CD4-positive, alpha-beta T cell treated with Interleukin-1 beta for 1 hour (primary cell): ENCODE measurements at places on chromosomes 7 and 10.

GRCh38 chr10:132904181-132904813 lies 38.1 kb downstream of the CFAP46 start:
- peak; percentile 10 for DNase-seq

- DNase-seq: peak; percentile 0
Observed at GRCh38 chr7:173209-173918, 19.0 kb upstream of the FAM20C start.

DNA sequence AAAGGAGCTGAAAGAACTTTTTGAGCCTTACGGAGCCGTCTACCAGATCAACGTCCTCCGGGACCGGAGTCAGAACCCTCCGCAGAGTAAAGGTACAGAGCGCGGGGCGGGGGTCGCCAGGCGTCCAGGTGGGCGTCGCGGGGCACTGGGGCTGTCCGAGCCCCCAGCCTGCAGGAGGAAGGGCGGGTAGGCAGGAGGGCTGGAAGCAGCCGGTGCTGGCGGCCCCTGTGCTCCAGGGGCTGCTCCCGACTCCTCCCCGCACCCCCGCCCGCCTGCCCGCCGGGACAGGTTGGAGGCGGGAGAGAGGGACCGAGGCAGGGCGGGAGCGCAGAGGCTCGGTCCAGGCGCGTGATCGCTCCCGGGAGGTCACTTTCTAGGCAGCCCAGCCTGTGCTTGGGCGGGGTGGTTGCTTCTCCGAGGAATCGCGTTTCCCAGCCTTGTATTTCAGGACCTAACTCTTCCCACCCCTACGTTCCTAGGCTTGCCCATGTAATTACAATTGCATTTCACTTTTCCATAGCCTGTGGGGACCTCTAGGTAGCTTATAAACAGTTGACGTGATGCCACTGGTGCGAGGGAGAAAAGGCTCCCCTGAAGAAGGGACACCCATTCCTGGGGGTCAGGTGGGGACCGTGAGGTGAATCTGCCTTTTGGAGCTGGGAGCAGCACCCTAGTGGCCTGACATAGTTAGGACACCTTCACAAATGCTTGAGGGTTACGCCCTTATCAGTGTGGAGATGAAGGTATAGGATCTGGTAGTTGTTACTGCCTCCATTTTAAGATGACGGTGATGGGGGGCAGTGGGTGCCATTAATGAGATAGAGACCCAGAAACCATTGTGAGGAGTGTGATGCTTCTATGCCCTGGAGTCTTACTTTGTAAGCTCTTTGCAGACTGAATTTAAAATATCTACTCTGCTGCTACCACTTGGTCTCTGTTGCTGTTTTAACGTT lies 148.2 kb downstream of the CELF2 start:
- DNase-seq: peak; percentile 87

DNA sequence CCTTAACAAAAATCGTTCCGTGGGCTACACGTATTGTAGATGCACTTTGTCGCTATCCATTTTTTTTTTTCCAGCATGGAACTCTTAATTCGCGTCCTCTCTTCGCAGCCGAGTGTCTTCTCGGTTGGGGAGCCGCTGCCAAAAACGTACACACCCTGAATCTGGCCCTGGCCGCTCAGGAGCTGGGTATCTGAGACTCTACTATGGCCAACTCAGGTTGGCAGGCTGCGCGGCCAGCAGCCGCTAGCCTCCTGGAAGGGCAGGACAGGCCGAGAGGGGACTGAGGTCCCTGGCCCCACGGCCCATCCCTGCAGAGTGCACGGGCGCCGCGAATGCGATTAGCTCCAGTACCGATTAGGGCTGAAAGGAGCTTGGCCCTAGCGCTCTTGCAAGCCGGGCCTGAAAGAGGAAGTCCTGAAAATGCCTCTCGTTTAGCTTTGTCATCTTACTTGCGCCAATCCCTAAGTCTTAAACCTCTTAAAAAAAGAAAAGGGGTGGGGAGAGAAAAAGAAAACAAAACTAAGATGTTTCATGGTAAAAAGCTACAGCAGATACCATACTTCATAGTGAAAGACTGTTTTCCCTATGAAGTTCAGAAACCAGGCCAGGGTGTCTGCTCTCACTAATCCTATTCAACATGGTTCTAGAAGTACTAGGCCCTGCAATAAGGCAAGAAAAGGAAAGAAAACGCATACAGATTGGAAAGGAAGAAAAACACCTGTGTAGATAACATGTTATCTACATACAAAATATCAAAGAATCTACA lies 113.2 kb upstream of the RHEB start:
- peak; percentile 68 for DNase-seq

DNA sequence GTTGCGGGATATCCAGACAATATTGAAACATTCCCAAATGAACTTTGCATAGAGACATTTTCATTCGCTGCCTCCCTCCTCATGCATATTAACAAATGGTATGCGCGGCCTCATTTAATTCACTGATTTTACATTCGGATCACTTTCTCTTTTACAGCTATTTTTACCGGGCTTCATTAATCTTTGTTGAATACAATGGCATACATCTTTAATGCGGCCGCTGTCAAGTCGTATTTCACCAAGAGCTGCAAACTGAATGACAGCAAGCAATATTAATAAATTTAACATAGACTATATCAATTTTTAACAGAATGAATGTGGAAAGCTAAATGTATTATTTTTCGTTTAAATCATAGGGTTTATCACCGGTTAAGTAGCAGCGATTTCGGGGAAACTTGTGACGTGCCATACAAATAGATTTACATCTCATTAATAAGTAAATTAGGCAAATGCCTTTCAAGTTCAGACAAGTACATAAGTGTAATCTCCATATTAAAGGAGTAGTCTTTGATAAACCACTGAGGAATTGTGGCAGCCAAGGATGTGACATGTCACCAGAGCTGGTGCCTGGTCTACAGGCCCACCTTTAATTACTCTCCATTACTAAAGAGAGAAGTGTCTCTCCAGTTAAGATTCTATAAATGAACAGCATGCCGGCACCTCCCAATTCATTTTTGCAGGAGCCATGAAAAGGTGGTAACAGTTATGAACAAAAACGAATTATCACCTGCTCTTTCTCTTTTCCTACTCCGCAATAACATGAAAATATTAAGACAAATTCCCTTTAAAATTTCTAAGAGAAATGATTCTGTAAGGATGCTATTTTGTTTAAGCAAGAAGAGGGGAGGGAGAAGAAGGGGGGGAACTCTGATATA lies 568.9 kb upstream of the MKI67 start:
- no peak for DNase-seq

DNA sequence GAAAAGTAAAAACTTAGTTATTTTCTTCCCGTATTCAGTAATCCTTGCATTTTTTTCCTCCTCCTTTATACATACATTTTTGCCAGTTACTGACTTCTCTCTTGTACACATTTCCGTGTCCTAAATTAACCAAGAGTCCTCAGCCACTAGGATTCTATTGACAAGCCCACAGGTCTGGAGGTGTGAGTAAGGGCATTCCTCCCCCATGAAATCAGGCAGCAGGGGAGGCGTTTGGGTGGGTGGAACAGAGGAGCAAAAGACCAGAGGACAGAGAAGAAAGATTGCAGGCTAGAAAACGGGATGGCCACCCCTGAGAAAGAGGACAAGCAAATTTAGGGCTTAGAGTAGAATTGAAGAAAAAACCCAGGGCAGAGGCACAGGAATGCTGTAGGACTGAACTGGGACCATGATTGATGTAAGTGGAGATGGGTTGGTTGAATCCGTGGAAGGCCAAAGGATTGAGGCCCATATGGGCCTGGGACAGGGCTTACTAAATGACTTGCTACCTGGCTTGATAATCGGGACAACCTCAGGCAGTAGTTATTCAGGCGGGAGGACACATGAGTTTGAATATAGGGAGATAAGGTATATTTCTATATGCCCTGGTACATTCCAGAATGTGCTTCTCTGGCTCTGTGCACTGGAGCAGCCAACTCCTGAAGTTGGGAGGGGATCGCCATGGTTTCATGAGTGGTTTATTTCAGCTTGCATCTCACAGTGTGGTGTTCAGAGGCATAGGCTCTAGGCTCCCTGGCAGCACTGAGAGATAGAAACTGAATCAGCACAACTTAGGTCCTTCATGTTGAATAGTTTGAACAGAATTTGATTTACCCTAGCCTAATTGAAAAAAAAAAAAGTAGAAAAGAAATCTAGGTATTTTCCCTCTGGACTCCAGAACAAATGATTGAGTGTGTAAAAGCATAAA lies 28.0 kb downstream of the IKZF1 start:
- no peak for DNase-seq

GRCh38 chr7:48139459-48139858 lies 31.8 kb upstream of the ABCA13 start:
- DNase-seq: no peak

GRCh38 chr7:106111655-106112117 lies 426 bp downstream of the SYPL1 start:
- DNase-seq: peak; percentile 48

DNA sequence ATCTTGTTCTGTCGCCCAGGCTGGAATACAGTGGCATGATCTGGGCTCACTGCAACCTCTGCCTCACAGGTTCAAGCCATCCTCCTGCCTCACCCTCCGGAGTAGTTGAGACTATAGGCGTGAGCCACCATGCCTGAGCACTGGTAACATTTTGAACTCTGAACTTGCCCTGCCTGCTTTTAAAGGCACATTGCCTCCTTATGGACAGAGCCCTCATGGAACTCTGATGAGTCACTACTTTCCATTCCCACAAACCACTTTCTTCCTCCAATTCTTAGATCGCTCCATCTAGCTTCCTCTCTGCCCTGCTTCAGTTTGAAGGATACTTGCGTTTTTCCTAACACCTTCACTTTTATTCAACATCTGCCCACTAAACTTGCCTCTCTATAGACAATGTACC lies 38.1 kb downstream of the PRPS1L1 start:
- DNase-seq: no peak

- no peak for DNase-seq
Observed at GRCh38 chr7:117844678-117845077, 28.6 kb downstream of the CTTNBP2 start.

GRCh38 chr10:27792216-27792615 lies 46.6 kb upstream of the MKX start:
- no peak for DNase-seq

GRCh38 chr10:121303287-121303890 lies 294.9 kb downstream of the FGFR2 start:
- DNase-seq: no peak

GRCh38 chr10:29622382-29622922 lies 12.3 kb downstream of the SVIL start:
- no peak for DNase-seq

DNA sequence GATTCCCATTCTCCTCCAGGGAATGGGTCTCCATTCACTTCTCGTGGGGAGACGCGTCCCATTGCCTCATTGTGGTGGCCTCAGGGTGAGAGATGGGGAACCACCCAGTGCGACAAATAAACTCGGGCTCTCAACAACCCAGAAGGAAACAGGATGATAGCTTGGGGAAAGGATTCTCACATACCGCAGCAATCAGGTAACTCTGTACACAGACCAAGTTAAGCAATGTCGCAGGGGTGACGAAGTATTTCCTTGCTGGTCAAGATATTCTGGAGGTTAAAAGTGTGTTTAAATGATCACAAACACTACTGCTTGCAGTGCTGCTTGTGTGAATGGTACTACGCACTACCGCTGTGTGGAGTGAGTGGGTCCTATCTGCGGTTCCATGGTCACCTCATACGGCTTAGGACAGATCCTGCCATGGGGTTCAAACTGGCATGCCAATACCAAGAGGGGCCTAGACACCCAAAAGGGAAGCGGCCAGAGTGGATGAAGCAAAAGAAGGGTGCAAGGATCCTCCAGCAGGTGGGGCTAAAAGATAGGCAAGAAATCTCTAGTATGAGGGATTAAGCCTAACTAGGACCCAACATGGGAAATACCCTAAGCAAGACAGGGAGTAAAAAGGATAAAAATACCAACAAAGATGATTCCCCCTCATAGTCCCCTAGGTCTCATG lies 143.8 kb upstream of the TMEM106B start:
- peak; percentile 43 for DNase-seq

GRCh38 chr10:61899663-61899996 lies 1.9 kb upstream of the ARID5B start:
- DNase-seq: no peak
